ENCODE measurements at places on chromosomes 11 and 22.

DNA sequence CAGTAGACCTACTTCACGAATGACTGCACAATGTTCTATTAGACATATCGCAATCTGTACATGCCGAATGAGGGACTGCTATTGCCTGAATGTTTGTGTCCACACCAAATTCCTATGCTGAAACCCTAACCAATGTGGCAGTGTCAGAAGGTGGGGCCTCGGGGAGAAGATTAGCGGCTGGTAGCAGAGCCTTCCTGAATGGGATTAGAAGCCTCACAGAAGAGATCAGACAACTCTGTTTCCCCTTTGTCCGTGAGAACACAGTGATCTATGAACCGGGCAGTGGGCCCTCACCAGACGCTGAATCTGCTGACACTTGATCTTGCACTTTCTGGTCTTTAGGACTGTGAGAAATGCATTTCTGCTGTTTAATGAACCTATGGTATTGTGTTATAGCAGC is 33.1 kb downstream of the LRFN4 start:
- no peak for DNase-seq

DNA sequence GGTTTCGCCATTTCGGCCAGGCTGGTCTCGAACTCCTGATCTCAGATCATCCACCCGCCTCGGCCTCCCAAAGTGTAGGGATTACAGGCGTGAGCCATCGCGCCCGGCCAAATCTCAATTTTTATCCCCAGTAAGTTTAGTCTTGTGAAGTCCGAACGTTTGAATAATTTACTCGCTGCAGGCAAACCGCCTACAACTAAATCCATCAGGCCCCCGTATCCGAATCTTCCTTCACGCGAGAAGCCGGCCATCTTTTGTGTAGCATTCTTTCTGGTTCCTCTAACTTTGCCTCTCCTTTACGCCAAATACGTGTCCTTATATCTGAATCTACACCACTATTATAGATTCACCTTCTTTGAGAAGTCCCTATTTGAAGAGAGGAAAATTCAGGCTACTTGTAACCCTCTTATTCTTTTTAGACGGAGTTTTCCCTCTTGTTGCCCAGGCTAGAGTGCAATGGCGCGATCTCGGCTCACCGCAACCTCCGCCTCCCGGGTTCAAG is 581 bp upstream of the EIF3L start:
- DNase-seq: no peak

DNA sequence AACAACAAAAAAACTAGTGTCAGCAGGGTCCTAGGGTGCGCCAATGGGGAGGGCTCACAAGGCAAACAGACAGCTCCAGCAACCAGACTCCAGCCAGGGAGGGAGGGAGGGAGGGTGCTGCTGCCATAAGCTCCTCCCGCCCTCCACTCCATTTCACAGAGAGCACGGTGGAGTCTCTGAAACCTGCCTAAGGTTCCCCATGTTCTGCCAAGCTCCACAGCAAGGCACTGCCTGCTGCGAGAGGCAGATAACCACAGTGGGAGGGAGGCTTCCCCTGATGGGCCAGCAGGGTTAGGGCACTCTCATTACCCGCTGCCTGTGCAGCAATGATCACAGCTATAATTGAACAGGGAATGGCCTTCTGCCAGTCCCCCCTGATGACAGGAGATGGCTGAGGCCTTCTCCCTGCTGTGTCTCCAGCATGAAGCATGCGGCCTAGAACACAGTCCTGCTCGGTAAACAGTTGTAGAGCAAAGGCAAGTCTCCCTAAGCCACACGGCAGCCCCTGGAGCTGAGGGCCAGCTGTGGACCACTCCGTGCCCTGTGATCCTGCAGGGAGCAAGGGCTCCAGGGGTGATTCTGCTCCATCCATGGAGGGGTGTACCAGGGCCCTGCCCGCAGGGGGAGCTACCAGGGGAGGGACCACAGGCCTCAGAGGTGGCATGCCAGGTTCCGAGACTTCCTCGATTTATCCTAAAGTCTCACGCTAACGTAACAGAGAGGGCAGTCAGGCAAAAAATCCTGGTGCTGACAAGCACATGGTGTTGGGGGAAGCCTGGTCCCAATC is 42.9 kb downstream of the PC start:
- no peak for DNase-seq

DNA sequence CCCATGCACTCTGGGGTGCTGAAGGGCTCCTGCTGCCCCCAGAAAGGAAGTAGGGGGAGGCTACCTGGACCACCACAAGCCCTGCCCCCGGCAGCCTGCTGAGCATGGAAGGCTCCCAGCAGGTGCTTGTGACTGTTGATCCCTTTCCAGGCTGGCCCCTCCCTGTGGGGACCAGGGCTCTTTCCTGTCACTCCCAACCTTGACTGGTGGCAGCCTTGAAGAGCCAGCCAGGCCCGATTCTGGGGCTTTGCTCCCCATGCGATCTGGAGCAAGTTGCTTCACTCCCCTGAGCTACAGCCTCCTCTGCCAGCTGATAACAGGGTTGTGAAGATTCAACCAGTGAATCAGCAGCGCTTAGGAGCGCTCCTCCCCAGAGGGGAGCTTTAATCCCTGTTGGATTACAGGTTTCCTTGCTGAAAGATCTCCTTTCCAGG is 4.6 kb upstream of the CST6 start:
- DNase-seq: no peak

- DNase-seq: no peak
These were observed 37.0 kb downstream of the SGSM1 start for GRCh38 chr22:24843048-24843447.

All from activated T-helper 9 cell treated with anti-CD3 and anti-CD28 coated beads, Interleukin-2, amount 50 U/mL, for 16 hours (primary cell).